ENCODE measurements at places on chromosomes 6 and 20. TPM values are rescaled to one million over a fixed set of nuclear protein-coding genes. Genes with fewer than 3 reads are reported as not detected.
A peak's percentile ranks its signal among the peaks of the same experiment; 100 is the strongest.

DNA sequence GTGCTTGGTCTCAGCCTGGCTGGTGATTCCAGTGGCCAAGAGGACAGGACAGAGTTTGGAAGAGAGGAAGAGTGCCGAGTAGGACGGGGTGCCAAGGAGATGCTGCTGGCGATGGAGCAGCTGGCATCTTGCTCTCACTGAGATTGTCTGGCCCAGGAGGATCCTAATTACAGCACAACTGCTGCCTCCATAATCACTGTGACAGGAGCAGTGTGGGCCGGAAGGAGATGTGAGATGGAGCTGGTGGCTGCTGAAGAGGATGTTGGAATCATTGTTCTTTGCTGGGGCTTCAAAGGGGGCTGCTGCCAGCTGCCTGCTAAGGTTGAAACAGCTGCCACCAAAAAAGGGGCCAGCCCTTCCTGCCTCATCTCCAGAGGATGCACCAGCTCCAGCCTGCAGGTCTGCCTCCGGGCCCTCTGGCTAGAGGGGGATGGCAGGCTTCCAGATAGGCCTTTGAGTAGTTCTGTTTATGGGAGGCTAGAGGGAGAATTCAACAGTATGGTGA, 214.4 kb downstream of the RNF144B start:
- DNase-seq, result no peak

- no peak for DNase-seq
Measured at GRCh38 chr6:126064748-126065401, 78.5 kb downstream of the TRMT11 start.

- no peak for DNase-seq
Measured at GRCh38 chr20:24986436-24987015, 6.0 kb downstream of the APMAP start.

- no peak for DNase-seq
Measured at GRCh38 chr6:129957941-129958898, 60.2 kb upstream of the L3MBTL3 start.

DNA sequence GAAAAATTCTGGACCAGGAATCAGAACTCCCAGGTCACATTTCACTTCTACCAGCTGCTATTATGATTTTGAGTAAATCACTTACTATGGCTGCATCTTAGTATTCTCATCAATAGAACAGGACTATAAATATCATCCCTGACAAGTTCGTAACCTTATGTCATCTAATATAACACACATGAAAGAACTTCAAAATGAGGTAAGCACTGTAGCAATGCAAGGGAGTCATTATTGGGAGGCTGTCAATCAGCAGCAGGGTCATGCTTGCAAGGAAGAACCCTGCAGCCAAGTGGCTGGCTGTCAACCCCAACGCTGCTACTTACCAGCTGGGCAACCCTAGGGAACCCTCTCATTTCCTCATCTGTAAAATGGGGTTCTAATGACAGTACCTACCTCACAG, 123.3 kb upstream of the B3GAT2 start:
- DNase-seq, result no peak

DNA sequence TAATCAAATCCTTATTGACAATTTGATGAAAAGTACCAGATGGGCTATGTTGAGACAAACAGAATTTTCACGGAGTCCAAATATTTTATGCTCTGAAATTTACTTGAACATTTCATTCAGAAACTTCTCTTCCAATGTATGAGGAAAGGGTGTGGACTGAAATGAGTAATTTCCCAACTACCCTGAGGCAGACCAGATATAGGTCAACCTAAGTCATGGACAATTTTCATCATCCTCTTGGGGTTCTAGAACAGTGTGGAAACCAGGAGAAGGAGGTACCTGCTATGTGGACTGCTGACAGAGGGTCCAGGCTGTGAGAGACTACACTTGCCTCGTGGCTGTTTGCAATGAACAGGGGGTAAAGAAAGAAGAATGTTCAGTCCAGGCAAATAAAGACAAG, 323.0 kb downstream of the ESR1 start:
- DNase-seq, result no peak

DNA sequence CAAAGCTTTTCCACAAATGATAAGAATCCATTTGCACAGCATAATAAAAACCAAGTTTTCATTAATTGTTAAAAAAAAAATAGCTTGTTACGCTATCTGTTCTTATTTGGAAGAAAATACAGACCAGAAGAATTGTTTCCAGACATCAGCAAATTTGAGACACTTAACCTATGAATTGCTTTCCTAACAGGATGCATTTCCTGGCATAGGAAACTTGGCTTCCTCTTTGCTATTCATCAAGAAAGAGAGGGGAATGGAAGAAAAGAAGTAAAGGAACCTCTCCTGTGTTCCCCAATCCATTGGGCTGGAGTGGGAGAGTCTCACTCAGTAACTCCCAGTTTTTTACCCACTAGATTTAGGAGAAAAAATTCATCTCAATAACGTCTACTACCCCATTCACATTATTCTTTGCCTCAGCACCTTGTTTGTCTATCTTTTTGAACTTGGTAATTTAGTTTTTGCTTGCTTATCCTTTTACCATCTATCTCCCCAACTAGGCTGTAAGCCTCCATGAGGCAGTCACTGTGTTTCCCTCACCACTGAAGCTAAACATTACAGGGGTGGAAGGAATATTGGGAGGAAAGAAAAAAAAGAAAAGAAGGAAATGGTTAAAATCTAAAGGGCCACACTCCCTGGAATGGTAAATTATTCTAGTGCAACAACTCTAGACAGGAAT, 150.3 kb downstream of the COL21A1 start:
- no peak for DNase-seq

- DNase-seq, result no peak
Measured at GRCh38 chr20:48262955-48263354, 477.7 kb upstream of the SULF2 start.

DNA sequence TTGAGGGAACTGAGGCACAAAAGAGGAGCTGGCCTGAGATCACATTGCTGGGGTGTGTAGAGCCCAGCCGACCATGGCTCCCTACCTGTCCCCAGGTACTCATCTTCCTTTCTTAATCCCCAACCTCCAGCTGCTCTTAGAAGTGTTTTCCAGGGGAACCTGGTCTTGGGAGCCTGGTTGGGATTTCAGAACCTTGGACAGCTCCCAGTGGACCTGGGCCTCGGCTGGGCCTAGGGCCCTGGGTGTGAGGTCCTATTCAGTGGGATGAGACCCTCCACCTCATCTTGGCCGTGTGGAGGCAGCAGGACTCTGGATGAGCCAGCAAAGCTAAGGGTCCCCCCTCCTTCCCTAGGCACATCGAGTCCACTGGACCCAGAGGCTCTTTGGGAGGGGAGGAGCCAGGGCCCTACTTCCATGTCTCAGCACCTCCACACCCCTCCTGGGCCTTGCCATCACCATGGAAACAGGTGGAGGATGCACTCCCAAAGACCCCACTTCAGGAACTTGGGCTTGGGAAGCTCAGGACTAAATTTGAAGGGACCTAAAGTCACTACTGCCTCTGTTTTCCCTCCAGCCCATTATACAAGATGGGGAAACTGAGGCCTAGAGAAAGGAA, 38.5 kb downstream of the DLGAP4 start:
- peak; percentile 59 for DNase-seq

DNA sequence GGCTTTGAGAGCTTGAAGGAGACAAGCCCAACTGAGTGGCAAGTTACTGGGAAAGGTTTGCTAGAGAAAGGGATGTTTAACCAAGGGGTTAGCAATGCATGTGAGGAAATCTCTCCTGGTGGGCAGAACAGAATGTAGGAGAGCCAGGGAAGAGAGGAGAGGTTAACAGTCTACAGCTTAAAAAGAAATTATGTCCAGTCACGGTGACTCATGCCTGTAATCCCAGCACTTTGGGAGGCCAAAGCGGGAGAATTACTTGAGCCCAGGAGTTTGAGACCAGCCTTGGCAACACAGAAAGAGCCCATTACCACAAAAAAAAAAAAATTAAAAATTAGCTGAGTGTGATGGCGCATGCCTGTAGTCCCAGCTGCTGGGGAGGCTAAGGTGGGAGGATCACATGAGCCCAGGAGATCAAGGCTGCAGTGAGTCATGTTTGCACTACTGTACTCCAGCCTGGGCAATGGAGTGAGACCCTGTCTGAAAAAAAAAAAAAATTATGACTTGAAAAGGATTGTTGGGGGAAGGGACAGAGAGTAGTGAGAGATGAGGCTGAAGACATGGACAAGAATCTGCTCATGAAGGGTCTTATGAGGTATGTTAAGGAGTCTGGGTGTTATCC, 264.9 kb downstream of the TBC1D7 start:
- no peak for DNase-seq

- no peak for DNase-seq
Measured at GRCh38 chr6:90383196-90383822, 86.7 kb upstream of the BACH2 start.

DNA sequence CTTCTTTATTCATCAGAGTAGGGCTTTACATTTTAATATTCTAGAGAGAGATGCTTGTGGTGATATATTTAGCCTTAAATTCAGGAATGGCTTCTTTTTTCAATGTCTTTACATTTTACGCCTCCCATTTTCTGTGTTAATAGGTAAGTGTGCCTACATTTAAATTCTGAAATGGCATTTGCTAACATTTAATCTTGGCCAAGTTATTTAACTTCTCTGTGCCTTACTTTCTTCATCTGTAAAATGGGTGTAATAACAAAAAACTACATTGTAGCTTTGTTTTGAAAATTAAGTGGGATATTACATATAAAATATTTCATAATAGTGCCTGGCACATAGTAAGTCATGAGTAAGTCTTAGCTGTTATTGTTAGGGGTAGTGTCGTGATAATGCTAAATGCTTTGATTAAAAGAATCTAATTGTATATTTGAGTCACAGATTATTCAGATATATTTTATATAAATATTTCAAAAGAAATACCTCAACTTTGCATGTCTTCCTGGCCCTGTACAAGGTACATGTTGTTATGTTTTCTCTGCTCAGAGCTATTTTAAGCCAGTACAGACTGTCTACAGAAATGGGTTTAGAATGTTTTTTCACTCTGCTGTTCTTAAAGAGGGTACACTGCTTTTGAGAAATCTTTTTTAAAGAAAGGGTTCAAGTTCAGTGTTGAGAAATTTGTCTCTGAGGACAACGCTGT, 18.8 kb downstream of the CARMIL1 start:
- no peak for DNase-seq

- DNase-seq, result no peak
Measured at GRCh38 chr6:44023586-44024454, 103.4 kb downstream of the MRPL14 start.

DNA sequence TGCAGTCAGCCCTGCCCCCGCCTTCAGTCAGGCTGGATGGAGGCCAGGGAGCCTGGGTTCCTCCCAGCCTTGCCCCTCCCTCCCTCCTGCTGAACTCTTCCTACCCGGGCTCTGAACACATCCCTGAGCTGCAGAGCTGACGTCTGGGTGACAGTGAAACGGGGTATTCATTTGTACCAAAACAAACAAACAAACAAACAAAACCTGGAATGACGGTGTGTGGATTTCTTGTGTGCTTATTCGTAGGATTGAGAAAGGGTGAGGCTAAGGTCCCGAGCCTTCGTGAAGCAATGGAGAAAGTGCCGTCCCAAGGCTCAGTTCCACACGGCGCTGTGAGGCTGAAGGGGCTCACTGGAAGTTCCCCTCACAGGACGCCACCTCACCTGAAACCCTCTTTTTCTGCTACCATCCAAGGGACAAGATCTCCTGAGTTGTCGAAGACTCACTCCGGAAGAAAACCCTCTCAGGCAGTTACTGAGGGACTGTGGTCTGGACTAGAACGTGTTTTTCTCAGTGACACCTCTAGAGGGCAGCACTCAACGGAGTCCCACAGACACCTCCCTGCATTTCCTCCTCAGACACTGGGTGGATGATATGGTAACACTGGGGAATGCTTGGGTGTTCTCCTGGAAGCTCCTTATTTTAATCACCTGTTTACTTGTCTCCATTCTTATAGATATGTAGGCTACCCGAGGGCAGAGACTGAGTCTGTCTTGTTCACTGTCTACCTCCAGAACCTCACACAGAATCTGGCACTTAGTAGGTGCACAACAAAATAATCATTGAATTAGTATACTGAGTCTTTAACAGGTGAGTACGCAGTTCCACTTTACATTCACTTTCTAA, 27.3 kb downstream of the GSTA3 start:
- DNase-seq, result peak; percentile 44

DNA sequence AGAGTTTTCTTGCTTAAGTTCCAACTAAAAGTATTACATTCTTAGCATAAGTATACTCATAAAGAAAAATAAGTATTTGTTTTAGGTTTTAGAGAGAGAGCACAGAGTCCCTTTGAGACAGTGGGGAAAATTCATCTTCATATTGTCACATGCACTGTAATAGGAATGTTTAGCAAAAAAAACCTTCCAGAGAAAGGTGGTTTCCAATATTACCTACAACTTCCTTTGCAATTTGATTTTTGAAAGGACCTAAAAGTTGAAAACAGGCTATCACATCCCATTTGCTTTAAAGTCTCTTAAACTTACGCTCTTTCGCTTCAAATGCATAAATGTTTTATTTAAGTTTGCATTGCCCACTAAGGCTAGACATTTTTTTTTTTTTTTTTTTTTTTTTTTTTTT, 86.4 kb downstream of the OPRM1 start:
- DNase-seq, result no peak

- DNase-seq, result no peak
Measured at GRCh38 chr20:33373735-33374605, 27.3 kb downstream of the CDK5RAP1 start.

DNA sequence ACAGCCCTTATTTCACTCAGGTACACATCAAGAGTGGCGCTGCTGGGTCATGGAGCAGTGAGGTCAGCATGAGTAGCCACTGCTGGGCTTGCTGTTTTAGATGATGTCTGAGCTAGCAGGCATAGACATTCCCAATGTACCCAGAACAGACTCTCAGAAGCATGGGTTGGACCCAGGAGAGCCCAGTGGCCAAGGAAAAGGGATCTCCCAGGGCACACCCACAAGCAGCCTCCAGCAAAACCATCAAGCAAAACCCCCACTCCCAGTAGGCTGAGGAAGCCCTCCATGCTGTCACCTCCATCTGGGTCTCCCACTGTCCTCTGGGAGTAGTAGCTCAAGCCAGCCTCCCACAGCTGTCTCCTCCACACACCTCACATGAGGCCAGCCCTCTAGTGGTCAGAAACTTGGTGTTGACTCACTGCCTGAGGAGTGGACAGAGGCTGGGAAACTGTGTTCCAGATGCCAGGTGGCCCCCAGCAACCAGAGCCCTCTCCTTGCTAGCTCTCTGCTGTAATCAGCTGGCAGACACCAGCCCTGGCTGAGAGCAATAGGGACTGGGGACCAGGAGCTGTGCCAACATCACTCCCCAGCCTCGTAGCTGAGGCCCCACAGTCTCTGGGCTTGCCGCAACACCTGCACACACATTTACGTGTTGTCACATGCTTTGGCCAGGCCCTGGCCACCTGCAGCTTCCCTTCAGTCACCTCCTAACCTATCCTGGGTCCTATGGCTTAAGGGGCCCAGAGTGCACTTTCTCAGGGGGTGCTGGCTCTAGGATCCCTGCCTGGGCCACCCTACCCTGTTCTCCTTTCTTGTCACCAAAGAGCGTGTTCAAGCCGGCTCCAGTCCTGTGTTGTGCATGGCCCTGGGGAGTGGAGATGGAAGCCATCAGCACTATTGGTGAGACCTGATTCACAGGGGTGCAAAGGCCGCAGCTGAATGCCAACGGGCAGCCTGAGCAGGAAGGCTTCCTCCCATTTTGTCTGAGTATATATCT, 1.9 kb upstream of the AP5S1 start:
- DNase-seq, result no peak

- DNase-seq, result no peak
Measured at GRCh38 chr6:36216559-36216958, 20.0 kb downstream of the BRPF3 start.

The HLA-DOB gene
- polyA plus RNA-seq, result 0.21 TPM

The THEMIS gene
- not detected for polyA plus RNA-seq

The SIRPB1 gene
- 1.1 TPM for polyA plus RNA-seq

The MAP7 gene
- 45.4 TPM for polyA plus RNA-seq

The C20orf141 gene
- not detected for polyA plus RNA-seq

The LPA gene
- polyA plus RNA-seq, result 0.19 TPM

The ZNF165 gene
- 4.6 TPM for polyA plus RNA-seq

The BNIP5 gene
- polyA plus RNA-seq, result 0.11 TPM

Data from renal cortex interstitium (tissue), 15 donors.